ENCODE measurements at places on chromosomes 12 and 14.

DNA sequence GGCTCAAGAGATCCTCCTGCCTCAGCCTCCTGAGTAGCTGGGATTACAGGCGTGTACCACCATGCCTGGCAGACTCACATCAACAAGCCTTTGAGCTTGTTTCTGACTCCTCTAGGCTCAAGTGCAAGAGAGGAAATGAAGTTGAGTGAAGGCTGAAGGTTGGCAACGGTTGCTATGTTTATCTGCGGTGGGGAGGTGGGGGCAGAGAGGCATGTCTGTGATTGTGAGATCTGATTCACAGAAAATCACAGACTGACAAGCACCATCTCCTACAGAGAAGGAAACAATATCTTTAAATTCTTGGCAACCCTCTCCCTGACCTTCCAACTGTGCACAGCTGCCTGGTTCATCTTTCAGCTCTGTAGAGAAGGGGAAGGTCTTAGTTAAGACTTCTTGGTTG, 22.1 kb upstream of the NINJ2 start:
- no peak for DNase-seq

DNA sequence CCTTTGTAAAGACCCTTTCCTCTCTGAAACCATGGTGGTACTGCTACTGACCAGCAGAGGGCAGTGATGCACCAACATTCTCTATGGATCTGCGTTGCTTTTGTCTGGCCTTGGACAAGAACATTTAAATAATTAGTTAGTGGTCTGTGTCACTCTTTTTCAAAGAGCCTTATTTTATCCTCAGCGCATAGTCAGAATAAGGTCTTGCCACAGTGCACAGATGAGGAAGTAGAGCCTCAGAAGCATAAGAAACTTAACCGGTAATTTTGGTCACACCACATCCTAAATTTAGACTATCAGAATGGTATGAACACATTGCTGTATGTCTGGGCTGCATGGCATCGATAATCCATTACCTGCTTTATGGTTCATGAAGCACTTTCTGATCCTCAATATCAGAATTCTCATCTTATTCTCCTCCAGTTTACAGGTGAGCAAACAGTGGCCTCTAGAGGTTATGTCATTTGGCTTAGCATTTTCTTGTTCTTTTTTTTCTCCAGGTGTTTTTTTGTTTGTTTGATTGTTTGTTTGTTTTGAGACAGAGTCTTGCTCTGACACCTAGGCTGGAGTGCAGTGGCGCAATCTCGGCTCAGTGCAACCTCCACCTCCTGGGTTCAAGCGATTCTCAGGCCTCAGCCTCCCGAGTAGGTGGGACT, 23.7 kb upstream of the IFT81 start:
- peak; percentile 66 for DNase-seq

- no peak for DNase-seq
Measured at GRCh38 chr14:93042968-93043940, 72.5 kb downstream of the ITPK1 start.

- DNase-seq = no peak
Measured at GRCh38 chr14:94368956-94369355, 19.4 kb downstream of the SERPINA1 start.

- no peak for DNase-seq
Measured at GRCh38 chr12:105107171-105107493, 399 bp upstream of the WASHC4 start.

Measured in NCI-H1417 treated with DMSO at 0.1 percent for 48 hours (cell line).